ENCODE measurements at places on chromosomes 5 and 9. TPM values are rescaled to one million over a fixed set of nuclear protein-coding genes. Genes with fewer than 3 reads are reported as not detected.
A peak's percentile ranks its signal among the peaks of the same experiment; 100 is the strongest.

- no peaks in the 10 kb centered on the region for H3K27me3 ChIP-seq
- no peak overlapping the region for H3K27ac ChIP-seq
- no peak overlapping the region for H3K4me3 ChIP-seq
- H3K36me3 ChIP-seq, result no peaks in the 10 kb centered on the region
Observed at GRCh38 chr5:178670351-178670885, 43.6 kb upstream of the CLK4 start.

- H3K36me3 ChIP-seq, result no peaks in the 10 kb centered on the region
- DNase-seq, result no peak
- peaks cover 18% of the 10 kb centered on the region for H3K4me1 ChIP-seq
- no peak overlapping the region for H3K27ac ChIP-seq
- no peak overlapping the region for H3K4me3 ChIP-seq
Observed at GRCh38 chr5:96048763-96049162, 87.1 kb upstream of the ELL2 start.

- H3K27ac ChIP-seq, result no peak overlapping the region
- H3K4me3 ChIP-seq, result no peak overlapping the region
- no peaks in the 10 kb centered on the region for H3K27me3 ChIP-seq
Observed at GRCh38 chr9:134566936-134567335, 74.7 kb upstream of the COL5A1 start.

DNA sequence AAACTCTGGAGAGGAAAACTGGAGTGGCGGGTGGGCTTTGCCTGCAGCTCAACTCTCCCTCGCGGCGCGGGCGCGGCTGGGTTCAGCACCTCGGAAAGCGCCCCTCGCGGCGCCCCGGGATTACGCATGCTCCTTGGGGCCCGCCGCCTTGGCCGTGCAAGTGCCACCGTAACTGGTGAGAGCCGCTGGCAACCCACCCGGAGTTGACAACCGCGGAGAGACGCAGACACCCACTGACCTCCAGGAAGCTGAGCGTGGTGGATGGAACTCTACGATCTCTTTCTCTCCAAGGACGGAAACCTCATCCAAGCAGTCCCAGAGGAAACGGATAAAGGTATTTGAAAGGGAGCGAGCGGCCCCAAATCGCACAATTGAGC is 194 bp upstream of the RXFP3 start:
- no peak overlapping the region for H3K27ac ChIP-seq
- H3K36me3 ChIP-seq, result no peaks in the 10 kb centered on the region
- peak overlapping the region; percentile 71 for H3K4me3 ChIP-seq
- DNase-seq, result peak; percentile 93

DNA sequence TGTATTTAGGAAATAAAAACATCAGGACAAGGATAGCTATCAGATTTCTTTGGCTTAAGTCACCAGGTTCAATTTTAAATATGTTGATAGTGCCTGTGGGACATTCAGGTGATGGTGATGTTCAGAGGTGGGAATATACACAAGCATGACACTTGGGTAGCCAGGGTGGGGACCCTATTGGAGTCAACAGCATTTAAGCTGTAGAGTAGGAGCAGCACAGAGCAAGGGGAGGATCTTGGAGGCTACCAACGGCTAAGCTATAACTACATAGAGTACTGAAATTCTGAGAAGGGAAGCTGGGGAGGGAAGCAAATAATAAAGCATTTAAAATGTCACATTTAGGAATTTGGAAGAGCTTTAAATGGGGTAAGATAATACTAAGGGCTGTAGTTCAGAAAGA is 177.7 kb downstream of the CPLANE1 start:
- H3K4me3 ChIP-seq, result no peak overlapping the region
- H3K27ac ChIP-seq, result peak overlapping the region; percentile 66
- no peak for DNase-seq
- H3K4me1 ChIP-seq, result peaks cover 13% of the 10 kb centered on the region
- no peaks in the 10 kb centered on the region for H3K27me3 ChIP-seq

DNA sequence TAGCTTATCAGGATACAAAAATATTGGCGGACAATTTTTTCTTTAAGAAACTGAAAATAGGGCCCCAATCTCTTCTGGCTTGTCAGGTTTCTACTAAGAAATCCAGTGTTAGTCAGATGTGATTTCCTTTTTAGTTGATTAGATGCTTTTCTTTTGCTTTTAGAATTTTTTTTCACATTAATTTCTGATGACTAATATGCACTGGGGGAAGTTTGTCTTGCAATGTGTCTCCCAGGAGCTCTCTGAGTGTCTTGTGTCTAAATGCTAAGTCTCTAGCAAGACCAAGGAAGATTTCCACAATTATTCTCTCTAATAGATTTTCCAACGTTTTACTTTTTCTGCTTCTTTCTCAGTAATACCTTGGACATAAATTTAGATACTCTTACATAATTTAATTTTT is 559.8 kb upstream of the TYRP1 start:
- no peak for DNase-seq
- H3K36me3 ChIP-seq, result no peaks in the 10 kb centered on the region
- no peak overlapping the region for H3K4me3 ChIP-seq
- H3K27ac ChIP-seq, result no peak overlapping the region
- H3K27me3 ChIP-seq, result no peaks in the 10 kb centered on the region

DNA sequence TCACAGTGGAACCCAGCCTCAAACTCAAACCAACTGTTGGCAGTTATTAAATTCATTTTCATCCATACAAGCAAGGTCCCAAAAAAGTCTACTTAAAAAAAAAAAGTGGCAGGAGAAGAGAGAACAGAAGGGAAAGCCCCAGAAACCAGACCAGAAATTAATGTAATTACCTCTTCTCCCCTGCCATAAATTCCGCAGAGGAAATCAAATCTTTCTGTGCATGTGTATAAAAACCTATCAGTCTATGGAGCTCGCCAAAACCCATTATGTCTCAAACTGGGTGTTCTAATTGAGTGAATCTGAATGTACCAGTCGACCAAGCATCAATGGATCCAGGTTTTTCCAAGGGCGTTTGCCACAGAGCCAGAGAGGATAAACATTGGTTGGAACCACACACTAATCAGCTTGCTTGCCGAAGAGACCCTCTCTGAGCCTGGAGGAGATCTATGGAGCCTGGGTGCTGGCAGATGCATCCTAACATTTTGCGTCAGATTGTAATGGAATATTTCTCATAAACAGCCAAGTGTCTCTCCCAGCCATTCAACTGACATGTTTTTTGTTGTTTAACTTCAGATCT is 7.9 kb upstream of the HAND1 start:
- H3K36me3 ChIP-seq, result no peaks in the 10 kb centered on the region
- DNase-seq, result no peak
- H3K27ac ChIP-seq, result no peak overlapping the region
- no peak overlapping the region for H3K4me3 ChIP-seq
- H3K27me3 ChIP-seq, result peaks cover 90% of the 10 kb centered on the region

- no peaks in the 10 kb centered on the region for H3K27me3 ChIP-seq
- no peak for DNase-seq
- H3K36me3 ChIP-seq, result no peaks in the 10 kb centered on the region
Observed at GRCh38 chr9:9820436-9820835, 792.4 kb downstream of the PTPRD start.

GRCh38 chr5:160960592-160960991 is 108.6 kb upstream of the ATP10B start:
- no peak overlapping the region for H3K4me3 ChIP-seq
- H3K4me1 ChIP-seq, result no peaks in the 10 kb centered on the region
- no peaks in the 10 kb centered on the region for H3K36me3 ChIP-seq
- no peak overlapping the region for H3K27ac ChIP-seq
- no peak for DNase-seq
- H3K27me3 ChIP-seq, result no peaks in the 10 kb centered on the region

DNA sequence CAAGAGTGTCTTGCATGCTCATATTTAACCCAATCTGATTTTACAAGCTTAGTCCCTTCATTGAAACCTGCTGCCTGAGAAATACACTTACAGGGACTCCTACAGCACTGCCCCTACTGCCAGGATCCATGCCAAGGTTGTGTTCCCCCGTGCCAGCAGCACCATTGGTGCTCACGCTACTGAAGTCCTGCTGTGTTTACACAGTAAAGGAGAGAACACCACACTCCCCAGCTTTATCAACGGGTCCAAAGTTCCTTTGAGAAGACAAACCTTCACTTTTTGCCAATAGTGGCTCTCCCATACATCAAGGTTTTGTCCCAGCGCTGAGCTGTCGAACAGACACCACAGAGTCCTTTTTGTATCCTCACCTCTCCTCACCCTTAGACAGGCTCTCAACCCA is 155.1 kb upstream of the WWC1 start:
- no peaks in the 10 kb centered on the region for H3K4me1 ChIP-seq
- H3K36me3 ChIP-seq, result no peaks in the 10 kb centered on the region
- H3K27ac ChIP-seq, result no peak overlapping the region
- no peak overlapping the region for H3K4me3 ChIP-seq

GRCh38 chr9:112421771-112422222 is 41.9 kb downstream of the HSDL2 start:
- no peaks in the 10 kb centered on the region for H3K27me3 ChIP-seq
- no peaks in the 10 kb centered on the region for H3K4me1 ChIP-seq
- H3K27ac ChIP-seq, result no peak overlapping the region
- peaks cover 14% of the 10 kb centered on the region for H3K36me3 ChIP-seq
- DNase-seq, result no peak
- no peak overlapping the region for H3K4me3 ChIP-seq

DNA sequence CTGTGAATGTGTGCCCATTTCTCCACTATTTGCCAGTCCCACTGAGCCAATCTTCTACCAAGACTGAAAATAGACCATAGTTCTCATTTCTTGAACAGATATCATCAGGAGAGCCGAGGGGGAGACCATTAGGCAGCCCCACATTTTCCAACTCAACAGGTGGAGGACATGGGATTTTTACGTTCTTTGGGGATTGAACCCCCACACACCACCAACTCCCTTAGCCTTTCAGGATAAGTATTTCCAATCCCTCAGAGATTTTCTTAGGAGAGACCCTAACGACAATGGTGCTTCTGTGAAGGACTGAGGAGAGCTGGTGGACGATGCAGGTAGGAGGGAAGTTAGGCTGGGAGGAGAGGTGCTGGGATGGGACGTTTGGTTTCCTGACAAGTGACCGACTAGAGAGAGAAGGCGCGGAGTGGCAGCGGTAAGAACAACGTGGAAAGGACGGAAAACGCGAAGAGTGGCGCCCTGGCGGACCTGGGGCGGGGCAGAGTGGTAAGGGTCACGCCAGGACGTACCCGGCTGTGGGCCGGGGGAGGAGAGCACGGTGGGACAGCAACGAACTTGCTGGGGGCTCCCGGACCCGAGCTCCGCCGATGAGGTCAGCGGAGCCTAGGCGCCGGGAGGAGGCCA is 681 bp upstream of the CHSY3 start:
- no peak for DNase-seq
- H3K27ac ChIP-seq, result no peak overlapping the region
- peaks cover 20% of the 10 kb centered on the region for H3K4me1 ChIP-seq

DNA sequence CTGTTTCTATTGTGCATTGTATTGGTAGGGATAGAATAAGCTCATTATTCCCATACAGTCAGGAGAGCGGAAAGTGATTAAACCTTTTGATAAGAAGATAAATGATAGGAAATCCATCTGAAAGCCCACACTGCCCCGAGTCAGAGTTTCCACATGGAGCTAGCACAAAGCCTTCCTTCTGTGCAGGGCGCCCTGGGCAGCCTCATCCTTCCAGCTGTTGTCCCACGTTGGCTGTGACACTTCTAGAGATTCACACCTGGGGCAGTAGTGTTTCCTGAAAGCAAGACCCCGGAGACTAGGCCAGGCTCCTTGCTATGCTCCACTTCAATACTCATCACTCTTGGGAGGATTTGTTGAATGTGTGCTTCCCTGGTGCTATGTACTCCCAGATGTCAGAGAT is 172.4 kb downstream of the SEMA6A start:
- no peaks in the 10 kb centered on the region for H3K27me3 ChIP-seq
- no peaks in the 10 kb centered on the region for H3K36me3 ChIP-seq
- H3K27ac ChIP-seq, result no peak overlapping the region
- H3K4me3 ChIP-seq, result no peak overlapping the region

DNA sequence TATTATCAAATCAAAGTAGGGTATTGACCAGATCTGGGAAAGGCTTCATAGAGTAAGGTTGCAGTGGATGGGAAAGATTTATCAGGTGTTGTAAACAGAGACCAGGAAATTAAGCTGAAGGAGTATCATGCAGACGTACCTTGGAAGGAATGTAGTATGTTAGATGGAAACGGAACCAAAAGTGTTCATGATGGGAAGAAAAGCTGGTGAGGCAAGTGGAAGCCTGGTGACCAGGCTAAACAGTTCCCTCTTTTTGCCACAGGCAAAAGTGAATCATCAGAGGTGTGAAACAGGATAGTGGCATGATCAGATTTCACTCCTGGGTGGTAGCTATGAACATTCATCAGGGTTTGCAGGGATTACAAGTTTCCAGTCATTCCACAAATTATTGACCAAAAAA is 780.1 kb upstream of the DMAC1 start:
- no peak for DNase-seq
- no peaks in the 10 kb centered on the region for H3K4me1 ChIP-seq
- no peaks in the 10 kb centered on the region for H3K36me3 ChIP-seq
- H3K4me3 ChIP-seq, result no peak overlapping the region
- H3K27ac ChIP-seq, result no peak overlapping the region
- no peaks in the 10 kb centered on the region for H3K27me3 ChIP-seq

DNA sequence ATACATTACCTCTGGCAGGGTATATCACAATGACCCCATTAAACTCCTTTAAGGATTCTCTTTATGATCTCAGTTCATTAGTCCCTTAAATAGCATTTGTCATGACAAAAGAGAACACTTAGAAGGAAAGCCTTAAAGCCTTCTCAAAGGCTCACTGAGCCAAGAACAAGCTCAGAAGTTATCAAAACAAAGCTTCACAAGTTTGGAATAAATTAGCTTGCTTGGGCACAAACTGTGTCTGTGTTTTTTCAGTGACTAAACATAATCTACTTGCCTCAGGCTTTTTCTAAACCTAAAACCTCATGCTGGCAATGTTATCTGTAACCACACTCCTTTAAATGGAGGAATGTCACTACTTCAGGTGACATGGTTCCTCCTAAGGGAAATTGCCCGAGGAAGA is 1114.9 kb upstream of the C9orf72 start:
- no peak overlapping the region for H3K4me3 ChIP-seq
- DNase-seq, result no peak
- no peaks in the 10 kb centered on the region for H3K4me1 ChIP-seq
- no peaks in the 10 kb centered on the region for H3K36me3 ChIP-seq
- H3K27me3 ChIP-seq, result no peaks in the 10 kb centered on the region

DNA sequence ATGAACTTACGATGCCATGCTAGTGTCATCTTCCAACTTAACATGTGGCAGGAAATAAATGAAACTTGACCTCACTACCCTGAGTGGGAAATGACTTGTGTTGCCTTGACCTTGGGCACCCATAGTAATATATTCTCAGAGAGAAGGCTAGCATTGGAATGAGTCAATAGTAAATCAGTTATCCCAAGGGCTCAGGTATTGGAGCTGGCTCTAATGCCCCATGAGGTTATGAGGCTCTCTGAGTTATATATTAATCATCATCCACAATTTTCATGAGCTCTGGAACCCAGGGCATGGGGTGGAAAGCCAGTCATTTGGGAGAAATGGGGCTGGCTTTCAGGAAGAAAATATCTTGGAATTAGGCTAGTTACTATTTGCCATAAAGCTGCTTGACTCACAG is 42.4 kb upstream of the SMIM32 start:
- no peak for DNase-seq
- H3K27ac ChIP-seq, result no peak overlapping the region
- peaks cover 6% of the 10 kb centered on the region for H3K4me1 ChIP-seq
- peaks cover 9% of the 10 kb centered on the region for H3K27me3 ChIP-seq
- H3K4me3 ChIP-seq, result no peak overlapping the region
- no peaks in the 10 kb centered on the region for H3K36me3 ChIP-seq

The FOXD4L4 gene
- under 0.01 TPM for total RNA-seq

The HMMR gene
- total RNA-seq, result 2.9 TPM

The IPO11 gene
- 24.2 TPM for total RNA-seq

The SKP2 gene
- 20.6 TPM for total RNA-seq

The GFPT2 gene
- 30.4 TPM for total RNA-seq

The CATSPER3 gene
- 0.36 TPM for total RNA-seq

The SIT1 gene
- 0.36 TPM for total RNA-seq

The CYLC2 gene
- not detected for total RNA-seq
